ENCODE measurements at places on chromosomes 6 and 20.

DNA sequence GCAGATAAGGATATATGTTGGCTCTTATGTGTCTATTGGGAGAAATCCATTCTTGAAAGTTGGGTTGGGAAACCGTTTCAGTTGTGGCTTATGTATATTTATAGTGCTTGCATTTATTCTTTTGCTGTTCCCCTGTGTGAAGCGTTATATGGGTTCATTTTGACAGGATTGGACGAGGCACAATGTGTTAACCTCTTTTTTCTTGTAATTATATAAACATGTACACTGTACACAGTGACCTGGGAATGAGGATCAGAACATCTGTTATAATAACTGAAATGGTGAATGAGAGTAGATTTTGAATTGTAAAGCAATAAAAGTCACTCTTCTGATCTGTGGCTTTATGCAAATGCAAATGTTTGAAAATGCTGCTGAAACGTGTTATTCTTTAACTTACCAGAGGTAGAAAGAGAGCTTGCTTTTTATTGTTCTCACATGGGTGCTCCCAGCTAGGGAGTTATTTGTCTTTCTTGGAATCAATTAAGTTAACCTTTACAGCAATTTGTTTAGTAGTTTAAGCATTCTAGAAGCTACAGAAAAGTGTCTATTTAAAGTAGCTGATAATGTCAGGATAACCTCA lies 213.7 kb downstream of the GRIK2 start:
- DNase-seq = no peak

GRCh38 chr6:159390381-159390780 lies 221.2 kb downstream of the FNDC1 start:
- DNase-seq = no peak

DNA sequence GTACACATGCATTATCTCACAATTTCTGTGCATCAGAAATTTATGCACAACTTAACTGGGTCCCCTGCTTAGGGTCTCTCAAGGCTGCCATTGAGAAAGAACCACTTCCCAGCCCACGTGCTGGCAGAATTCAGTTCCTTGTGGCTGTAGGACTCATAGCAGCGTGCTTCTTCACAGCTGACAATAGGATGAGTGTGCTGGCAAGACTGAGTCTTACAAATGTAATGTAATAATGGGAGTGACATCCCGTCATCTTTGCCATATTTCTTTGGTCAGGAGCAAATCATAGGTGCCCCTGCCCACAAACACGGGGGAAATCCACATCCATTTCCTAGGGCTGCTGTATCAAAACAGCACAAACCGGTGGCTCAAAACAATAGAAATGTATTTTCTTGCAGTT lies 77.4 kb downstream of the FIG4 start:
- no peak for DNase-seq

DNA sequence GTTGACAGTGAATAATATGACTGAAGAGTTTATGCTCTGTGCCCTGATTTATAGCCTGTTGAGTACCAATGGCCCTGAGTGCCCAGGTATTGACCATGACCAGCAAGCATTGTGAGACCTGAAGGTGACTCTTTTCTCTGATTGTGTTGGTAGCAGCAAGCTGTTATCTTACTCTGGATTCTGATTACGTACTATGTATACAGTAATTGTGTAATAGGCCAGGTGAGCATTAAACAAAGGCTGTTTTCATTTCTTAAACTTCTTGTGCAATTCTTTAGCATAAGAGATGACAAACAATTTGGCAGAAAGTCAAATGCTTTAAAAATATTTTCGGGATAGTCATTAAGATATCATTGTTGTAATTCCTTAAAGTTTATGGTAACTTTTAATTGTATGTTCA lies 111.7 kb upstream of the PTPRK start:
- DNase-seq = no peak

DNA sequence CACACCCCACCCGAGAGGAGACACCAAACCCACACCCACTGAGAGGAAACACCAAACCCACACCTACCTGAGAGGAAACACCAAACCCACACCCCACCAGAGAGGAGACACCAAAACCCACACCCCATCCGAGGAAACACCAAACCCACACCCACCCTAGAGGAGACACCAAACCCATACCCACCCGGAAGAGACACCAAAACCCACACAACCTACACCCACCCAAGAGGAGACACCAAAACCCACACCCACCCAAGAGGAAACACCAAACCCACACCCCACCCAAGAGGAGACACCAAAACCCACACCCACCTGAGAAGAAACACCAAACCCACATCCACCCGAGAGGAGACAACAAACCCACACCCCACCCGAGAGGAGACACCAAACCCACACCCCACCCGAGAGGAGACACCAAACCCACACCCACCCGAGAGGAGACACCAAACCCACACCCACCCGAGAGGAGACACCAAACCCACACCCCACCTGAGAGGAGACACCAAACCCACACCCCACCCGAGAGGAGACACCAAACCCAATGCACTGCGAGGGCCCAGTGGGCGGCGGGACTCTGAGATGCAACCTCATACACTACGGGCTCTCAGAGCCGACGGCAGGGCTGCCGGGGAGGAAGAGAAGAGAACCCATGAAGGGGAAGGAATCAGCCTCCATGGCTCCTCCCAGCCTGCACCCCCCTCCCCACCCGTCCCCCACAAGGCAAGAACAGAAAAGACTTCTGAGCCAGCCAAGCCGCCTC lies 83.3 kb downstream of the TAF4 start:
- no peak for DNase-seq

DNA sequence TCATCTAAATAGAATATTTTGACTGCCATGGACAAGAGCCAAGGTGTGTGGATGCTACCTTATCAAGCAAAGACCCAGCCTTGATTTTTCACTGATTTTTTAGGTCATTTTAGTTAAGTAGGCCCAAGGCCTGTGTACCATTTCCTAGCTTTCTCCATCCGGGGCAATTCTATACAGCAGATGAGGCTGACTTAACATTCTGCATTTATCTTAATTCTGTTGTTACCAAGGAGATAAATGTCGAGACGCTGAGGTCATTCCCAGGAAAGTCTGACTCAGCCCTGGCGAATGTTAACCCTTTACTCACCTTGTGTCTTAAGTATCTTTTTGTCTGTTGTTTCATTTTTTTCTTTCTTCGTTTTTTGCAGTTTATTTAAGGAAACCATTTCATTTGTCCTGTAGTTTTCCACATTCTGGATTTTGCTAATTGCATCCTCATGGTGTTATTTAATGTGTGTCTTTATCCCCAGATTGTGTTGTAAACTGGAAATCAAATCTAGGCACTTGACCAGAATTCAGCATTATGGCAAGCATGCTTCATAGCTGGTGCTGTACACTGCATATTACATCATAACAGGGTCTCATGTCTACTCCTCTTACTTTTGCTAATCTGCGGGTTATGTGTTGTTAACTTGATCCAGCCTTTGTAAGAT lies 277.0 kb downstream of the CDKAL1 start:
- no peak for DNase-seq
